ENCODE measurements at places on chromosomes 2 and 18.
A peak's percentile ranks its signal among the peaks of the same experiment; 100 is the strongest.

DNA sequence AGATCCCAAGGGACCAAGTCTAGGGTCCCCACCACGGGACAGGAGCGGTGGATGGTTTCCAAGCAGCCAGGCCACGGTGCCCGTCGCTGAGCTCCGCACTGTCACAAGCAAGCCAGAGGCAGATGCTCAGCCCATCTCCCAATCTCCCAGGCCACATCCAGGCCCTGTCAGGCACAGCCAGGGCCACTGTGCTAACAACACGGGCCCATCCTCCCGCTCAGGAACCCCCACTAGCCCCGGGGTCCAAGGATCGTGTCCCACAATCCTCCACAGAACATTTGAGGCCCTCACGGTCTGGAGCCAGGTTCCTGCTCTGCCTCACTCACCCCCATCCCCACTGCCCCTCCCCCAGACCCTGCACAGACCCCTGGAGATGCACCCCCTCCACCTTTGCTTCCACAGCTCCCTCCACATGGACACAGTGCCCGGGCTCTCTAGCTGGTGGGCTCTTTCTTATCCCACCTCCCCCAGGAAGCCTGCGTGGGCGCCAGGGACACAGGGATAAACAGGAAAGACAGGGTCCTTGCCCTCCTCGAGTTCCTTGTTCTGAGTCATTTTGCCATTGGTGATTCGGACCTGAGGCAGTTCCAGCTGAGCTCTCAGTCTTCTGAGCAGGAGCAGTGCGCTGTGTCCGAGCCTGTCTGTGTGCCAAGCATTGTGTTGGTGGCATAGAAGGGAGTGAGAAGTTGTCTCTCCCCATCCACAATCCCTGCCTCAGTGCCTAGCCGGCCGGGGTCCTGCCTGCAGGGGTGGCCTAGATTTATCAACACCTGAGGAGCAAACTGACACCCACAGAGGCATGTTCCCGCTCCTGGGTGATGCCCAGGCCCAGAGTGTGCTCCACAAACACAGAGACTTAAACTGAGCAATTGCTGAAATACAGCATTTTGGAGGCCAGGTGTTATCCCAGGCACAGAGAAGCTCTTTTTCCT is 7.0 kb downstream of the CROCC2 start:
- DNase-seq: peak; percentile 67

DNA sequence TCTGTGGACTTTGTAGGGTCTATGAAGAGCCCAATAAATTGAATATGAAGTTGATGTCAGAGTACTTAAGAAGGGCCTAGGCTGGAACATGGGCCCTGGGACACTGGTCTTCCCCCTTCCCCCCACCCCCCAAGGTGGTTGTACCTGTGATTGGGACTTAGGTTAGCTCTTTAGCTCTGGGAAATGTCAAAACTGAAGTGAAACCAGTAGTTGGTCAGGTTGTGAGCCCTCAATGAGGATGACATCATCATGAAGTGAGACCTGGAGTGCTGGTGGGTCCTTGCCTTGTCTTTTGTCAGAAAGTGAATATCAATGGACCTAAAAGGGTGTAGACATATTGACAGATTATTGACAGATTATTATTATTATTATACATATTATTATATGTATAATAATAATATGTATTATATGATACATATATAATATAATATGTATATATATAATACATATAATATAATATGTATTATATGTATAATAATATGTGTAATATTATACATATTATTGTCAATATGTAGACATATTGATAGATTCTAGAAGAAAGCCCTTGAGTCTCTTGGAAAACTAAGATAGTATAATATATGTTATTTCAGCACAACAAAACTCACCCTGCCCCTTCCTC is 5.4 kb downstream of the MARS2 start:
- DNase-seq: no peak

- DNase-seq: no peak
These were observed 79.6 kb upstream of the UBXN4 start for GRCh38 chr2:135662088-135662487.

GRCh38 chr2:209787416-209787815 is 15.8 kb downstream of the UNC80 start:
- no peak for DNase-seq

- DNase-seq: no peak
These were observed at the start of gene ANKRD53 for GRCh38 chr2:70978341-70979179. Gene ANKRD53 (plus strand): TSS chr2:70978630. CDS start chr2:70978646, 16 bp downstream.

DNA sequence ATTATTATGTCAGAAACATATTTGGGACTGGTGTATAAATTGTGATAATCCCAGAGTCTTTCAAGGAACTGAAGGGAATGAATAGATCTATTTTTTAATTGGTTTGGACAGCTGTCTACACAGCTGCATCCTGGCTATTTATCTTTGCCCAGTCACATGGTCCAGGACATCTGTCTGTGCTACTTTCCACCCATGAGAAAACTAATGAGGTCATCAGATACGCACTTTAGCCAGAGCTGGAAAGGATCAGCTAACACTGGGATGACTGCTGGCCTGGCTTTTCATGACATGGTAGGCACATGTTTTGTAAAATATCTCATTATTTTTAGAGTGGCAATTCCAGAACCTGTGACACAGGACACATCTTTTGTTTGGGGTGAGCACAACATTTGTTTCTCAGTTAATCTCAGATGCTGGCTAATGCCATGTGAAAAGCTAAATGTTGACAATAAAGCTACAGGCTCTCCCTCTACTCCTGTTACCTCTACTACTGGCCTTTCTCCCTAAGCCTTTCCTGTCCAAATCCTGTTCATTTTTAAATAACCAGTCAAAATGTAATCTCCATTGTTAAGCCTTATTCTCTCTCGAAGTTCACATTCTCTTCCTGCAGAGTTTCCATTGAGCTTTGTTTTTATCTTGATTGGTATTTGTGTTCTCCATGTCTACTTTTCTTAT is 500.7 kb downstream of the RIT2 start:
- no peak for DNase-seq

GRCh38 chr18:48060346-48060745 is 129.9 kb upstream of the SMAD2 start:
- DNase-seq: no peak

- DNase-seq: no peak
These were observed 16.6 kb downstream of the PAIP2B start for GRCh38 chr2:71210292-71210691.

GRCh38 chr2:68292108-68292710 is 27.5 kb downstream of the CNRIP1 start:
- no peak for DNase-seq

DNA sequence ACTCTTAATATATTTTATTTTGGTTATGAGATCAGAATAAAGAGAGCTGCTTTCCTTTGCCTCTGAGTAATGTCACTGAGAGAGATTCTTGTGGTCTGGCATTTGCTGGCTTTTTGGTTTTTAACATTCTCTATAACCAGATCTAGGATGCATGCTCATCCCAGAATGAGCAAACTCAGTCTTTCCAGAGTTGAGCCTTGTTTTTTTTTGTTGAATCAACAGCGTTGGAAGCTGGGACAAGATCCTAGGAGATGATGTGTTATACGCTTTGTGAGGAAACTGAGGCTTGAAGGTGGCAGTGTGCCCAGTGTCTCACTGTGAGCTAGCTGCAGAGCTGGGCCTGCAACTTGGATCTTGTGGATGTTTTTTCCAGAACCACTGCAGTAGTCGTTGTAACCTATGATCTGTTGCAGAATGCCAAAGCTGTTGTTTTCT is 19.5 kb downstream of the MYO1B start:
- no peak for DNase-seq

- DNase-seq: no peak
These were observed 15.6 kb downstream of the ARHGEF33 start for GRCh38 chr2:38905251-38905650.

DNA sequence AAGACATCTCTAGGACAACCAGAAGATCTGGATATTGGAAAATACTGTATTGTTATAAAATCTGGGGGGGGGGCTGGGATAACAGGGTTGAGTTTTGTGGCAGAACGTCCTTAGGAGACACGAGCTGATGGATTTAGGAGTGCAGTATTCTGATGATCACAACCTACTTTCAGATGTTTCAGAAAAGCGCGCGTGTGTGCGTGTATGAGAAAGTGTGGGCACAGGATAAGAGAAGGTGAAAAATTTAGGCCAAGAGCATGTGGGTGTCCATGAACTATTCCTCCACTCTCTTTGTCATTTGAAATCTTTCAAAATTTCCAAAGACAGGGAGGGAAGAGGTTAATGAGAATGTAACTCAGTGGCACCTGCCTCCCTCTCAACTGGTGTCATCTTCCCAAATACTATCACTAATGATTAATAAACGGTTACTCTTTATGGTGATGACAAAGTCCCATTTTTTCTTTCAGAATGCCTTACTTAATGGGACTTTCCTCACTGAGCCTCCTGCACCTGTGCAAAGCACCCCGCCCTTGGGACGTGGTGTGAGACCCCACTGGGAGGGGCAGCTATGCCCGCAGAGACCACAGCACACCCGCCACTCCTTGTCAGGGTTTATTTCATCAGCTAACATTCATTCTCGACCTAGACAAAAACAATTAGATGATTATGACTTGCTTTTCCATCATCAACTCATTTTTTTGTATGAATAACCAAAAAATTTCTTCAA is 53.6 kb downstream of the HS6ST1 start:
- no peak for DNase-seq

DNA sequence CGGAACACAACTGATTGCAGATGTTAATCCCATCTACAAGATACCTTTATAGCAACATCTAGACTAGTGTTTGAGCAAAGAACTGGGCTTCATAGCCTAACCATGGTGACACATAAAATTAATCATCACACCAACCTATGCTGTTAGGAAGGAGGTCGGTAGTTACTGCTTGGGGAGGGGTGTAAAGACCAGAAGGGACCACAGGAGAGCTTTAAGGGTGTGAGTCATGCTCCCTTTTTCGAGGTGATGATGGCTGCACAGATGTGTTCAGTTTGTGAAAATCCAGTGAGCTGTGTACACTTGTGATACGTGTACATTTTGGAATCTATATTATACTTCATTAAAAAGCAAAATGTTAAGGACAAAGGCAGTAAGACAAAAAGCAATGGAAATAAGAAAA is 4.6 kb upstream of the SEH1L start:
- no peak for DNase-seq

All from kidney capillary endothelial cell (primary cell).